SK-MEL-5 (cell line): ENCODE measurements at places on chromosomes 11 and 22. TPM values are rescaled to one million over a fixed set of nuclear protein-coding genes. Genes with fewer than 3 reads are reported as not detected.

The NUDT8 gene
- total RNA-seq, result 4.5 and 7.8 TPM in 2 replicates

The CCT8L2 gene
- total RNA-seq, result not detected in 2 replicates

DNA sequence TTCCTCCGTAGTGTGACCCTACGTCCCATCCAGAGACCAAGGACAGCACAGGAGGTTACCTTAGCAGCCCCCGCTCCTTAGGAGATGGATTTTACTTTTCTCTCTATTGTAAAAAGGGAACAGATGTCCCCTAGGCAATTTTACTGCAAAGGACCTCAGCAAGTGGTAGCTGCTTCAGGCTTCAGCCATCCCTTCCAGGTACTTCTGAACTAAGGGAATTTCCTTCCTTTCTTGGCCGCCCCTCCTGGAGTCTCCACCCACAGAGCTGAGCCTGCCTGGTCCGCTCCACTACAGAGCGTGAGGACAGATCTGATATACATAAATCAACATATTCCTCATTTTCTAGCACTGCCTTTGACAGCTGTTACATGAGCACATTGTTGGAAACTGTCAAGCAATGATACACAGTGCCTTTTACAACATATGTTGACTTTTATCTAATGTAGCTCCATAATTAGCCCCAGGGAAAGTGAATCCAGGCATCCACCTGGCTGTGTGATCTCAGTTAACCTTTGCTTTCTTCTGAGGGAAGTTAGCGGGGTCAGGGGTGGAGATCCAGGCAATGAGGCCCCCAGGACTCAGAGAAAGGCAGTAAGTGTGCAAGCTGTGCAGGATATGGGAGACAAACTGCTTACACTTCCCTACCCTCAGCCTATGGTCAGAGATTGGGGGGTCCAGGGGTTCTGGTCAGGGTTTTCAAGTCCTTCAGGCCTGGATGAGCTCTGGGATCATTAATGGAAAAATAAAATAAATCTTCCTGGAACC is 51.9 kb downstream of the SPATA19 start:
- no peak for DNase-seq

GRCh38 chr11:64230985-64231365 is 627 bp downstream of the DNAJC4 start:
- DNase-seq, result no peak

- no peak for DNase-seq
These were observed 1351.9 kb downstream of the BRD1 start for GRCh38 chr22:48475661-48476345.

DNA sequence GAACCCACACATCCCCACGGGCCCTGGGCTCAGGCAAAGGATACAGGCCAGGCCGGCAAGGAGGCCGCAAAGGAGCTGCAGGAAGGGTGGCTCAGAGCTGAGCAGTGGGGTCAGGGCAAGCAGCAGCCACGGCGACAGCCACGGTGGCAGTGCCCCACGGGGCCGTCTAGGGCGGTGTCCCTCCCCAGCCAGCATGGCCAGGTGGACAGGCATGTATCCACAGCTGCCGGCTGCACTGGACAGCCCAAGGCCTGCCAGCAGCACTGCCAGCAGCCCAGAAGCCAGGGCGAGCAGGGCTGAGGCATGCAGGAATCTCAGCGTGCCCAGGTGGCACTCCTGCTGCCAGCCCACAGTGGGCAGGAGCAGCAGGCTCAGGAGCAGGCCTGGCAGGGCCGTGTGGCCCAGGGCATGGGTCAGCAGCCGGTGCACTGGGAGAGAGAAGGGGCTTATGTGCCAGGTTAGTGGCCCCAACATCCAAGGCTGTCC is 3.9 kb downstream of the RHBDD3 start:
- no peak for DNase-seq

- no peak for DNase-seq
These were observed 13.8 kb upstream of the TUBA8 start for GRCh38 chr22:18096823-18097222.

DNA sequence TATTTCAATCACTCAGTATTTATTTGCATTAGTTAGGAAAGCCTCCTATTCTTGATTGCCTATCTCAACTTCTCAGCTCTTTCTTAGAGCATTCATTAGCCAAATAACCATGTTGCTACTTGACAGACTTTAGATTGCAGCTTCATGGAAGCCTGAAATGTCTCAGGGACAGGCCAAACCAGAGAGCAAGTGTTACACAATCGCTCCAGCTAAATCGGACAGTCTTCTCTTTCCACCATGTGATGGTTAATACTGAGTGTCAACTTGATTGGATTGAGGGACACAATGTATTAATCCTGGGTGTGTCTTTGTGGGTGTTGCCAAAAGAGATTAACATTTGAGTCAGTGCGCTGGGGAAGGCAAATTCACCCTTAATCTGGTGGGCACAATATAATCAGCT is 106.5 kb upstream of the DRD2 start:
- DNase-seq, result no peak

DNA sequence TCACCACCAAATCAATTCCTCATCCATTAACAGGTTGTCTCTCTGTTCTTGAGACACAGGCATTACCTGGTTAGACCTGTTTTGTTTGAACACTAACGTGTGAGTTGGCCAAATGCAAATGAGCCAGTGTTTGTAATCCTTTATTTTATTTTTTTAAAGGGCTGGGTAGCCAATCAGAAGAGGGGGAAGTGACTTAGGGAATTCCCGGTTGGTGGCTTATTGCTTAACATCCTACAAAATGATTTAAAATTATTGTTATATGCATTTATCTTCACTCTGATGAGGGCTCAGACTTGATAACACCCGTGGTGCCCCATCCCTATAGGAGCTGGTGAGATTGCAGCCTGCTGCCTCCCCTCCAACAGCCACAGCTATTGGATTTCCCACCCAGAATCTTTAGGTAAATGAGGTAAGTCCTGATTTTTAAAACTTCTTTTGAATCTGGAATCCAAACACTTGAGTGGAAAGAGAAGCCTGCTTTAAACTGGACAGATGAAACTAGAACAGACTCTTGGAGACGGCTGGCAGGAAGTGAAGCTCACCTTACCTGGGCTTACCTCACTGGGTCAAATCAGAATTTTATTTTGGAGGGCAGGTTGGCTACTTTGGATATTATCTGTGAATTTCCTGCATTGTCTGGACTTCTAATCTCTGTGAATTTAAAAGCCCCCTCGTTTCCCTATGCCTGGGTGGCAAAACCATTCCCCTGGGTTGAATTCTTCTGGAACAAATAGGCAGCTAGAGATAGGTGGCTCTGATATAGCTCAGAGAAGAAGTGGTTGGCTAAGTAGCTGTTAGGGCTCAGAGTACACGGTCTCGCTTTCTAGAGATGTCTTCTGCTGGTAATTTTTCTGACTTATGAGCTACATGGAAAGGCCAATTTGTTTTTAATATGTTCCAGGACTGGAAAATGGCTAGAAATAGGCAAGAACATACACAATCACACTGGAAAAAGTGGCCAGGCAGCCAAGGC is at the start of gene EHF:
EHF (plus strand) TSS at position 274 of the 973 bp plus-strand sequence. CDS start 21,538 bp downstream, outside the sequence.
- DNase-seq, result no peak

DNA sequence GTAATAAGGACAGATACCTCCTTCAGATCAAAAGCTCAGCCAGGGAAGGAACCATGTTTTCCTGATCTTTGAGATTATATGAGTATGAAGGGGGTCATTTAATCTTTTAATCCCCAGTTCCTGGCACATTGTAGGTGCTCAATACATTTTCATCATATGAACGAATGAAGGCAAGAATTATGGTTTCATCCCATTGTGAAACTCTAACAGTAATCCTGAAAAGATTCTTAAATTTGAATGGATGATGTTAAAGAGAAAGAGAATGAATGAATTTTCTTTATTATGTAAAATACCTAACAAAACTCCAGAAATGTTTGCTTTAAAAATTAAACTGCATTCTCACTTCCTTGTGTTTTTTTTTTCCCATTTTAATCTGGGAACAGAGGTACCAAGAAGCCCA is 162.2 kb upstream of the MTMR2 start:
- no peak for DNase-seq

GRCh38 chr11:43928721-43929120 is 13.7 kb upstream of the C11orf96 start:
- no peak for DNase-seq

DNA sequence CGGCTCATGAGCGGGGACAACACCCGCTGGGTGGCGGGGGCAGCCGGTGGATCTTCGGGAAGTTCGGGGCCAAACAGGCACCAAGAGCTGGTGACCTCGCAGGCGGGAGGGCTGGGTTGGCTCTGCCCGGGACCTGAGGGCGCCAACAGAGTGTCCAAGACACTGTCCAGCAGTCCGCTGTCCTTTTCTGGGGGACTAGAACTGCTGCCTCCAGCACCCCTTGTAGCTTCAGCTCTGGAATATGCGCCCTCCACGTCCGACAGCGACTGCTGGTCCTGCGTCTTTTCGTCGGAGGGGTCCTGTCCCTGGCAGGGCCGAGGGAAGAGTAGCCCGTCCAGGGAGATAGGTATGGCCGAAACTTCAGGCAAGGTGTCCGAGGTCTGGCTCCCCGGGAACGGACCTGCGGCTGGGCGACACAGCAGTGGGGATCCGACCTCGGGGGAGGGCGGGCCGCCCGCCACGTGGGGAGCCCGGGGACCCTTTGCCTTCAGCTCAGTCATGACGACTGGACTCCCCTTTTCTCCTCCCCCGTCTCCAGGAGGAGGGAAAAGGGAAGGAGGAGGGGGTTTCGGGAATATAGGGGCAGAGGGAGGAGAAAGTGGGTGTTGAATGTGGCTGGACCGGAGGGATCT is 926 bp downstream of the PGR start:
- DNase-seq, result no peak

GRCh38 chr22:44348971-44349560 is 36.3 kb upstream of the SHISAL1 start:
- DNase-seq, result no peak

DNA sequence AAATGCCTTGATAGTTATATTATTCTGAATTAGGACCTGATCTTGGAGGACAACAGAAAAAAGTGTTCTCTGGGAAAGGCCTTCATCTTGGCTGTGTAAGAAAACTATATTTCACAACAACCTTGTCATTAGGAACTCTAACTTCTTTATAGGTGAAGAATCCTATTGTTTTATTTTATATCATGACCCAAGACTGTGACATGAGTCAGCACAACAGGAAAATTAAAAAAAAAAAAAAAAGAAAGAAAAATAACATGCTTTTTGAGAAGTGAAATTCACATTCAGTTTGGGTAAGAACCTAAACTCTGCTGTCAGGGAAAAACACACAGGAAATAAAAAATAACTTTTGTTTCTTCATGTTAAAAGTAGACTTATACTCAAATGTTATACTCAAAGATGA is 11.7 kb upstream of the FOLR2 start:
- DNase-seq, result no peak
